ENCODE measurements at places on chromosomes 7 and 10.

DNA sequence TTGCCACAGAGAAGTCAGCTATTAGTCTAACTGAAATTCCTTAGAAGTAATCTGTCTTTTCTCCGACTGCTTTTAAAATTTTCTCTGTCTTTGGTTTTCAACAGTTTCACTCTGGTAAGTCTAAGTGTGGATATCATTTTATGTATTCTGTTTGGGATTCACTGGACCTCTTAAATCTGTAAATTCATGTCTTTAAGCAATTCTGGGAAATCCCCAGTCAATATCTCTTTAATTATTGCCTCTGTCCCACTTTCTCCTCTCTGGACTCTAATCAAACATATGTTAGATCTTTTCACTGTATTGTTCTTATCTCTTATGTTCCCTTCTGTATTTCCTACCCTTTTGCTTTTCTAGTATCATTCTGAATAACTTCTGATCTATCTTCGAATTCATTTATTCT is 29.9 kb downstream of the CFAP43 start:
- no peak for DNase-seq

GRCh38 chr10:18649364-18649959 is 1.9 kb downstream of the NSUN6 start:
- DNase-seq: no peak

DNA sequence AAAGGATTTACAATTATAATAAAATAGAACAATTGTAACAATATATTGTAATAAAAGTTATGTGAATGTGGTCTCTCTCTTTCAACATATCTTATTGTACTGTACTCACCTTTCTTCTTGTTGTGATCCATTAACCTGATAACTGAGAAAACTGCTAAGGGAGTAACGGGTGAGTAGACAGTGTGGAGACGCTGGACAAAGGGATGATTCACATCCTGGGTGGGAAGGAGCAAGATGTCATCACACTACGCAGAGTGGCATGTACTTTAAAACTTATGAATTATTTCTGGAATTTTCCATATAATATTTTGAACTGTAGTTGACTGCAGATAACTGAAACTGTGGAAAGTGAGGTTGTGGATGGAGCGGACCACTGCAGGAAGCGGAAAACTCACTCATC is 91.2 kb upstream of the PLPP4 start:
- DNase-seq: no peak

- DNase-seq: no peak
These were observed 22.3 kb upstream of the SLC25A13 start for GRCh38 chr7:96344236-96344635.

DNA sequence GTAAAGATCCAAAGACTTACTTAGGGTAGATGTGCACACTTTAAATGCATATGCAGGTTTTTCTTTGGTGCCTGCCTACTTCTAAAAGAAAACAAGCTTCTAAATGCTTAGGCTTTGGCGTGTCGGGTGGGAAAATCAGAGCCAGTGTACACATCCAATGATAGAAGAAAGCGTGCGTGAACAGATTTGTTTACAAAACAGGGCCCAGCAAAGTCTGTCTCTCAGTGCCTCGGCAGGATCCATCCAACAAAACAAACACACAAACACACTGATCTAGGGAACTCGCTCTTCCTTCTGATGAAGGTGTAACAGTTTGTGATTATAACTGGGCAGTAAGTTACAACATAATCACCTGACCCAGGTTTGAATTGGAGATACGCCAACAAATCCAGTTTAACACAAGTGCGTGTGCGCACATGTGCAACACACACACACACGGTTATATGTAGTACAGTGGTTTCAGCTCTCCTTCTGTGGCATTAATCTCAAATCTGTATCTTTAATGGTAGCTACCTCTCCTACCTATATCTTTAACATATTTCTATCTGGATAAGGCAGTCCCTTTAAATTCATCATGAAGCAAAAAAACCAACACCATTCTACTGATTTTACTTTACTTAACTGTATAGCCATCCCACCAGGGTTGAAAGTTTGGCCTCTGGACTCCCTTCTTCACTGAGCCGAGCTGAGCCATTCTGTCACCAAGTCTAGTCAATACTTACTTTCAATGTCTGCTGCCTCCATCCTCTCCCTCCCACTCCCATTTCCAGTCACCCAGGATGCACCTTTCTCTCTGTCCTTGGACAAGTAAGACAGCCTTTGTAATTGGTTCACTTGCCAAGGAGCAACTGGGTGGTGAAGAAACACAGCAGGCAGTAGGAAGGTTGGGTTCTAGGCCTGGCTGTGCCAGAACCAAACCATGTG is 184.4 kb upstream of the KLF14 start:
- no peak for DNase-seq

- no peak for DNase-seq
These were observed 374.7 kb upstream of the VWC2 start for GRCh38 chr7:49398746-49399145.

- DNase-seq: no peak
These were observed 106.4 kb upstream of the SDK1 start for GRCh38 chr7:3194501-3195141.

DNA sequence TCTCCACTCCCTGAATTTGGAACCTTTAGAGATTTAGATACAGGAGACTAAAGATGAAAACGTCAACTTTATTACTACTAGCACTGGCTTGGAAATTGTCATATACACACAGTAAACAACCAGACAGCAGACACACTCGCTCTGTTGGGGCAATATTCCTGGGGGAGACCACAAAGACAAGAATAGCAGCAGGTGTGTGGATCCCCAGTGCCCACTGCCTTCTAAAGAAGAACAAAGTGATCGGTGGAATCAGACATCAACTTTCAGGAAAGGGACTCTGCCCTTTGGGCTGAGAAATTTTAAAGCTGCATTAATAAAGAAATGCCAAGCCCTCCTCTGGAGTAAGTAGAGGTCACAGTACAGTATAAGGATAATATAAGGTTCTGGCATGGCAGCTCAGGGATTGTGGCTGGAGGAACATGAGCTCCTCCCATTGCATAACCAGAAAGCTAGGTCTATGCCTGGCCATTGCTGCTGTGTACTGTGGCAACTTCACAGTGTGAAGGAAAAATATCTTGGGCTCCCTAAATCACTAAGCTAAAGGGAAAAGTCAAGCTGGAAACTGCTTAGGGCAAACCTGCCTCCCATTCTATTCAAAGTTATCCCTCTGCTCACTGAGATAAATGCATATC is 57.1 kb upstream of the ANKRD1 start:
- DNase-seq: no peak

DNA sequence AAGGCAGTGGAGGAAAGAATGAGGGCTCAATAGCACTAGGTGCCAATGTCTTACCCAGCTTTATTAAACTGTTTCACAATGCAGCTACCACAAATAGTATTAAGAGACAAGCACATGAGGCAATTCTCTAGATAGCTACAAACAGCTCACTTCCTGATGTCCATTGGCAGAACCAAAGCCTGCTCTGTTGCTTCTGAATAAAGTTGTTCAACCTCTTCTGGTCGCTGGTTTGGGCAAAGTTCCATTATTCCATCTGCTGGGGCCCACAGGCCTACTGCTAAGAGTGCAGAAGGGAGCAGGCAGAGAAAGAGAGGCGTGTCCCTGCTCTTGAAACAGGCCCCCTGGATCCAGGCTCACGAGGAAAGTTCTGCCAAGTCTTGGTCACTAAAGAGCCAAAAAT is 173.9 kb downstream of the ZNF438 start:
- DNase-seq: no peak
